AG04450 (cell line): ENCODE measurements at places on chromosomes 1 and 21.

DNA sequence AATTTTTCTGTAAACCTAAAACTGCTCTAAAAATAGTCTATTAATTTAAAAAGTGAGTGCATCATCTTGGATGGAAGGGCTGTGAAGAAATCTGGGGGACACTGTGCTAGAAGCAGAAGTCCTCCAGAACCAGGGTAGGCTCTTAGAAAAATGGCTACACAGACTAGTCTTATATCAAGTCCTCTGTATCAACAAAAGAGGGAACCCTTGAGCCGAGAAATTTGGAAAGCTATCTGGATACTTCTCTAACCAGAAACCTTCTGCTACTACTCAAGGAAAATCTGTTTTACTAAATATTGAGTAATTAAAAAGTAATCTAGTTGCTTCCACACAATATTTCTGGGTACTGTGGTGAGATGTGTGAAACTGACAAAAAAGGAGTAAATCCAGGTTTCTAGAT lies 92.1 kb downstream of the WDR3 start:
- no peak for DNase-seq

DNA sequence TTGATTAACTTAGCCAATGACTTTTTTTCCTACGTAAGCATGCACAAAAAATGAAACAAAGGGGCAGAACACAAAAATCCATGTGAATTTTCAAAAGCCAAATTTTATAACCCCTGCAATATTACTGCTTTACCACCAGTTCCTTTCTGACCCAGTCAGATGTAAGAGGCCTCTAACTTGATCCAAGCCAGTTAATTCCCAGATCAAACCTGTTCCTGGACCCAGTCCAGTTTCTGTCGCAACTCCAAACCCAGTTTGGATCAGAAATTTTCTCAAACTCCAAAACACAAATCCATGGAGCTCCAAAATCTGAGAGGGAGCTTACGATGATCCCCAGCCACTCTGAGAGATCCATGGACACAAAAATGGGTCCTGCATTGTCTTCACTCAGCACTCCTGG lies 7.8 kb upstream of the ZYG11A start:
- no peak for DNase-seq

GRCh38 chr1:64092851-64093371 lies 110.5 kb upstream of the UBE2U start:
- DNase-seq: no peak

DNA sequence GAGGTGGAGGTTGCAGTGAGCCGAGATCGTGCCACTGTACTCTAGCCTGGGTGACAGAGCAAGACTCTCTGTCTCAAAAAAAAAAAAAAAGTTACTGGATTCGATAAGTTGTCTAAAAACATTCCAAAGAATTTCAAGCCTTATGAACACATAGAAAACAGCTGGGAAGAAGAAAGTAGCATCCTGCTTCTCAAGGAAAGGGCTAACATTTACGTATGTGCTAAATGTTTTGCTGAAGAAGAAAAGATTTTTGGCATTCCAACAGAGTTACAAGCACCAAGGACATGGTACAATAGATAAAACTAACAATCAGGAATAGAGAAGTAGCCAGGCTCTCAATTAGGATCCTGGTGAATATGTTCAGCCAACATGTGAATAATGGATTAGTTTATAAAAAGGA lies 69.8 kb downstream of the HFM1 start:
- no peak for DNase-seq

- DNase-seq: no peak
These were observed 103.9 kb downstream of the CASZ1 start for GRCh38 chr1:10692401-10693021.

GRCh38 chr1:195717651-195718050 lies 890.6 kb downstream of the KCNT2 start:
- no peak for DNase-seq

DNA sequence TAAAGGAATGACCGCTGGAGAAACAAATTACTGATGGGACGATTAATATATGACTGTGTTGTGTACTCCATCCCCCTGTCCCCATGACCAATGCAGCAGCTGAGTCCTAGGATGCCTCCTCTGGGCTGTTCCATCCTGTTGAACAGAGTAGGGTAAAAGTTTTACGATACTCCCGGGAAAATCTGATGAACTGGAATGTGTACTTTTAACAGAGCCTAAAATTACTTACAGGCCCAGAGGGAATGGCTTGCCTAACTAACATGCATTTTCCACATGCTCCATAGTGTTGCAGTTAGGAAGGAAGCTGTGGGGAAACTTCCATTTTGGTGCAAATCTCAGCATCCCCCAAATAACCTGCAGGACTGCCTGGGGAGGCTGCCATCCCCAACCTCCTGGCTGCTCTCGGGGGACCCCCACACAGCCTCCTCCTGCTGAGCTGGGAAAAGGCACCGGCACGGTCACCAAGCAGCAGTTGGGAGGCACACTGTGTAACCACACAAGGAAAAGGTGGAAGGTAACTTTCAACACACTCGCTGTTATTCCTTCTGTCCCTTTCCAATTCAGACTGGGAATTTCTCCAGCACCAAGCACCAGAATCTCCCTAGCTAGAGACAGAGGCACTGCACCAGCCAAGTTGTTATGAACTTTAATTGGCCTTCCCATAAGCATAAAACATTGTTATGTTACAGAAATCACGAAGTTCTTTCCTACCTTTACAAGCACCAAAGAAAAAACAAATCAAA lies 97.2 kb downstream of the BCAR3 start:
- DNase-seq: no peak

DNA sequence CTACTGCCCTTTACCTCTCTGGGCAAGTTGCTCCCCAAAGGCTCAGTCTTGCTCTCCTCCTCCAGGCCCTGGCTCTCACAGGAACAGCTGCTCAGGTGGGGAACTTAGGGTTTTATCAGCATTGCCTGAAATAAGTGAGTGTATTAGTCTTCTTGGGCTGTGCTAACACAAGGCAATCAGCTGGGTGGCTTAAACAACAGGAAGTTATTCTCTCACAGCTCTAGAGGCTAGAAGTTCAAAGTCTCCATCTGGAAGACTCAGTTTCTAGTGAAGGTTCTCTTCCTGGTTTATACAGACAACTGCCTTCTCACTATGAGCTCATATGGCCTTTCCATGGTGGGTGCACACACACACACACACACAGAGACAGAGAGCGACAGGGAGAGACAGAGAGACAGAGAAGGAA lies 2.8 kb upstream of the CD1C start:
- DNase-seq: no peak

GRCh38 chr1:43312212-43312623 lies 11.4 kb downstream of the TIE1 start:
- no peak for DNase-seq

DNA sequence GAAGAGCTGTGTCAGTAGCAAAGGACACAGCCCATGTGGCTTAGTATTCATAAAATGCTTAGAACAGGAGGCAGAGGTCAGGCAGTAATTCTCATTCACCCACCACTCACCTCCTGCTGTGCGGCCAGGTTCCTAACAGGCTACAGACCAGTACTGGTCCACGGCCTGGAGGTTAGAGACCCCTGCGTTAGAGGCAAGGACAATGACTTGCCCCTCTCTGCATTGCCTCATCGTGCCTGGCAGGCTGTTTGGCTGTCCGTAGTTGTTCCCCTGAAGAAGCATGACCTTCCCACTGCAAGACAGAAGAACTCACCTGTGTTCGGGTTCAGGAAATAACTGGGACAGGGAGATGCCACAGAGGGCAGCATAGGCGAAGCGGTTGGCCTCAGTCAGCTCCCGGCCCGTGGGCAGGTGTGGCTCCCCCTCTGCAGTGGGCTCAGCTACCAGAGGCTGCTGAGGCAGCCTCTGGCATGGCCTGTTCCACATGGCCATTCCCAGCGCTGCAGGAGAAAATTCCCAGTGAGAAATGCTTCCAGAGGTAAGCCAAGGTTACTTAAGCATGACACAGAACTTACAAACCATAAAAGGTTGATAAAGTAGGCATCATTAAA lies 19.3 kb downstream of the TMCO4 start:
- no peak for DNase-seq

- DNase-seq: no peak
These were observed 102.6 kb downstream of the SELENOF start for GRCh38 chr1:86811142-86811924.

- DNase-seq: no peak
These were observed 13.2 kb downstream of the RHOU start for GRCh38 chr1:228748431-228748830.

DNA sequence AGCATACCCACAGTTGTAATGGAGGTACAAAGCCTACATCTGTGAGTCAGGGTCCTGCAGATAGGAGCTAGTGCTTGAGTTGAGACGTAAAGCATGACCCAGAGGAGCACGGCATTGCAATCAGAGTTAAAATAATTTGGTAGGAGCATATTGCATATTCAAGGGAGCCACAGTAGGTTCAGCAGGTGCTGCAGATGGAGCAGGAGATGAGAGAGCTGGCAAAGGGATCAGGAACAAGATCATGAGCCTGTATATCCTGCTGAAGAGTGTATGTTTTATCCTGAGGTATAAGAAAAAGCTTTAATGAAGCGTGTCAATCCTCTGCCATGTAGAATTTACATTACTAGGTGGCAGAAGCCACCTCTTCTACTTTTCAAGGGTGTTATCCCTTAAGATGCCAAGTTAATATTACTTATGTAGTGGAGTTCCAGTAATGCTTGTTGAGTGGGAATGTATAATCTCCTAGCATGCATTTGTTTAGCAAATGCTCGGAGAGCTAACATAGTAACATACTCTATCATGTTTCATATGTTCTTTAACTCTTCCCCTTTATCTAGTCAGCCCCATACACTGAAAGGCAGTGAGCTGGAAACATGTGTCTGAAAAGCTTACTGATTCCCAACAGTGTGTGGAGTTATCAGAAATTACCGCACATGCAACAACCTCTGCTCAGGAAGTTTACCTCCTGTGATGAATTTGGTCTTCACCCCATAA lies 300.3 kb downstream of the GRIK1 start:
- no peak for DNase-seq

GRCh38 chr1:93574991-93575390 lies 106.6 kb downstream of the BCAR3 start:
- DNase-seq: no peak
